Activated T-helper 17 cell treated with anti-CD3 and anti-CD28 coated beads, Interleukin-2, amount 50 U/mL, for 72 hours (primary cell): ENCODE measurements at places on chromosomes 7 and 10. TPM values are rescaled to one million over a fixed set of nuclear protein-coding genes. Genes with fewer than 3 reads are reported as not detected.

DNA sequence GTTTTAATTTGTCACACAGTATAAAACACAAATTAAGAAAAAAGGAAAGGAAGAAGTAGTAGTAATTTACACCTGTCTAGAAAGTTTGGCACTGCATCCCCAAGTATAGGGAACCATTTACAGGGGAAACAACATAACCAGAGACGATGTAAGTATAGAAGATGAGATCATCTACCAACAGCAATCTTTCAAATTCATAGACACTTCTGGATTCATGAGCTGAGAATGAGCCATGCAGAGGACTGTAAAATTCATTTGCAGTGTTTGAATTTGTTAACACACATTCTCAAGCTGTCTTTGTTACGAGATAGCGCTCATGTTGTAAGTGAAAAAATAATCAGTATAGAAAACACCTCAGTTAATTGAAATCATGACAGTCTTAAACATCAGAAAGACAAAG is 337.0 kb upstream of the MEOX2 start:
- no peak for ATAC-seq

- ATAC-seq: no peak
These were observed 66.8 kb upstream of the EXOC4 start for GRCh38 chr7:133186060-133186459.

DNA sequence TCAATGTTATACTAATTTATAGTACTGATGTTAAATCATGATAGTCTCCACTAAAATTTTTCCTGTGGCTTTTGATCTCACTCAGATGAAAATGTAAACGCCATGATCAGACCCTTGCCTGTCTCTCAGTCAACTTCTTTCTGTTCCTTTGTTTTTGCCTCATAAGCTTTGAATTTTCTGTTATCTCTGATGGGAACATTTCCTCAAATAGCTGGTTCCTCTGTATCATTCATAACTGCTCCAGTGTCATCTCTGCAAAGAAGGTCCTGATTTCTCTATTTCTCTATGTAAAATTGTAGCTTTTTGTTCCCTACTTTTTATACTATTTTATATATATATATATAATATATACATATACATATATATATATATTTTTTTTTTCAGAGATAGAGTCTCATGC is 67.5 kb downstream of the GPR141 start:
- no peak for ATAC-seq

GRCh38 chr7:24930856-24931255 is 49.1 kb downstream of the OSBPL3 start:
- ATAC-seq: no peak

- no peak for ATAC-seq
These were observed at the start of gene IDI2 for GRCh38 chr10:1025683-1026082. IDI2 (minus strand) TSS chr10:1025859; CDS start chr10:1024723, 1,136 bp downstream.

The WDFY4 gene
- 0.90 TPM for total RNA-seq

DNA sequence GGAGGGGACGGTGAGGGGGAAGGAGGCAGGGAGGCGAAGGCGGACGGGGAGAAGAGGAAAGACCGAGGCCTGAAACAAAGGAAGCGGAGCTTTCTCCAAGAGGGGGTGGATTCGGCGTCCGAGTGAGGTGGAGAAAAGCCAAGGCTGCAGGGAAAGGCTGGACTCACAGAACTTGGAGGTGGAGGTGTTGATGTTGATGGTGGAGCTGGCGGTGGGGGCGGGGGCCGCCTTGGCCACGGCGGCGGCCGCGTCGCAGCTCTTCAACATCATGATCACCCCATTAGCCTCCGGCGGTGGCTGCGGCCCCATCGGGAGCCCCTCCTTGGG is 578 bp downstream of the CACUL1 start:
- peak; percentile 5 for ATAC-seq

DNA sequence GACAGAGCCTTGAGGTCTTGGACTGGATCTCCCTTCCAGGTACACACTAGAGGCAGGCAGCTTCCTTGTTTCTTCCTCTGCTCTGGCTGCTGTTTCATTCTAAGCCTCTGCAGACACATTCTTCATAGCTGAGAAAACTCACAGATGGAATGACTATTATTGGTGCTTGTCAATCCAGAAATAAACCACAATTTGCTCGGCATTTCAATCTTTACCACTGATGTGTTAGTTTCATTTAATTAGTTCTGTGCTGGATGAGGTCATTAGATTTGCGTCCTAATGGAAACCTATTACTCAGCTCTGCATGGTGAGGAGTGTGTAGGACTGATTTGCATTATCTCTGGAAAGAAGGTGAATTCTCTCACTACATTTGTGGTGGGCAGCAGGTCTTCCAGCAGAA is 392.5 kb downstream of the NRG3 start:
- no peak for ATAC-seq

The VWDE gene
- 6.1 TPM for total RNA-seq

The ZPBP gene
- total RNA-seq: not detected

The TMEM273 gene
- total RNA-seq: 262 TPM

GRCh38 chr7:117375380-117375779 is 51.9 kb downstream of the ASZ1 start:
- no peak for ATAC-seq

The LIPN gene
- not detected for total RNA-seq

DNA sequence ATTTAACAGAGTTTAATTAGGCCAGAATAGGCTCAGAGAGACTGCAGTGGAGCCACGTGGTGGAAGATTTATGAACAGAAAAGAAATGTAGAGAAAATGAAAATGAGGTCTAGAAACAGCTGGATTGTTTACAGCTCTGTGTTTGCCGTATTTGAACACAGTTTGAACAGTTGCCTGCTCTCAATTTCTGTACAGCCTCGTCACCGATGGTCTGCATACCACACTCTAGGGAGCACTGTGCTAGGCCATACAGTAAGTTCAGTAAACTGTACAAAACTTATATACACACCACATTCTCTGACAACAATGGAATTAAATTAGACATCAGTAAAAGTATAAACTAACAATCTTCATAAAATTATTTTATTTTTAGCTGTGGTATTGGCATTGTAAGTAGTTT is 11.1 kb upstream of the CYP2E1 start:
- ATAC-seq: no peak

GRCh38 chr7:119936836-119937235 is 336.1 kb upstream of the KCND2 start:
- ATAC-seq: no peak

GRCh38 chr7:97015279-97015678 is 9.4 kb downstream of the DLX5 start:
- ATAC-seq: no peak

DNA sequence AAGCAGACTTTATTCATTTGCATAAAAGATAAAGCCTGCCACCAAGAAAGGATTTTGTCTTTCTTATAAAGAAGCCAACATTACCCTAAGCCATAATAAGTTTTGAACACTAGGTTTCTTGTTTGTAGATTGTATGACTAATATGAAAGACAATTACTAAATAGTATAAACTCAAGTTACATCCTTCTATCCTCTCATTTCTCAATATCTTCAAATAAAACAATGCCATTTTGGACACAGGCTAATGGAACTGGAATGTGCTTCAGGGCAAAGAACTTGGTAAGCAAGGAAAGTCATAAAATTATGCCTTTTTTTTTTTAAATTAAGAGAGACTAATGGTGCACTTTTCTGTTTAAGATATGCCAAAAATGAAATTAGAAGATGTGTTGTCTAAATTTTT is 137.7 kb downstream of the DKK1 start:
- no peak for ATAC-seq

The FGF8 gene
- total RNA-seq: not detected

DNA sequence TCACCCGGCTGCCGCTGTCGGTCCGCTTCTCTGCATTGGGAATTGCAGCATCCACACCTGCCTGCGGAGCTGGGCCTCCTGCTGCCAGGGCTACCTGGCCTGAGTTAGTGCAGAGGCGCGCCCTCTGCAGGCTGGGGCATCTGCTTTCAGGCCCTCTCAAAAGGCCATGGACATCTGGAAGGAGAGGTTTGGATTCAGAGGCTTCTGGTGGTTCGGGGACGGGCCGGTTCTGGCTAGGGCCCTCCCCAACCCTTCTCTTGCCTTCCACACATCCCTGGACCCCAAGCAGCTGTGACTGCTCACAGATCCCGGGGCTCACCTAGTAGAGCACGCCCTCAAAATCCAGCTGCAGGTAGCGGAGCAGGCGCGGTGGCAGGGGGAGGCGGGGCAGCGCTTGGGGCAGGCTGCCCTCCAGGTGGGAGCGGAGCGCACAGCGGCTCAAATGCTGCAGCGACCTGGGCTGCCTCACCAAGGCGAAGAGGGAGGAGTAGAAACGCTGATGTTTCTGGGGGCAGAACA is 8.4 kb upstream of the GBX1 start:
- ATAC-seq: no peak

The NXPH1 gene
- not detected for total RNA-seq

The DYNC1I1 gene
- total RNA-seq: not detected

DNA sequence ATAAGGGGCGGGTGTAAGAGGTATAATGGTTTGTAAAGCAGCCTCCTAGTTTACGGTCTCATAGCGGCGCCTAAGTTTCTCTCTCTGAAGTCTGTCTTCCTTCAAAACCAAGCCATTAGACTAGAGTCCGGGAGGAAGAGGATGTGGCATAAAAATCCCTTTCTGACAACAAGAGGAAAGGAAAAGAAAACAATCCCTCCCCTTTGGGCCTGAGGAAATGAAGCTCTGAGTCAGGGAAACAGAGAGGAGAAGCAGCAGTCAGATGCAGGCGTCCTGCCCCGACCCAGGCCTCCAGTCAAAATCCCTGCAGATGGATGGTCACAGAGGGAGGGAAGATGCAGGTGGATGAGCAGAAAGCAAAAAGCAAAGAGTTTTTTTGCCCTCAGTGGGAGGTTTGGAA is 23.7 kb downstream of the PARP12 start:
- ATAC-seq: no peak

DNA sequence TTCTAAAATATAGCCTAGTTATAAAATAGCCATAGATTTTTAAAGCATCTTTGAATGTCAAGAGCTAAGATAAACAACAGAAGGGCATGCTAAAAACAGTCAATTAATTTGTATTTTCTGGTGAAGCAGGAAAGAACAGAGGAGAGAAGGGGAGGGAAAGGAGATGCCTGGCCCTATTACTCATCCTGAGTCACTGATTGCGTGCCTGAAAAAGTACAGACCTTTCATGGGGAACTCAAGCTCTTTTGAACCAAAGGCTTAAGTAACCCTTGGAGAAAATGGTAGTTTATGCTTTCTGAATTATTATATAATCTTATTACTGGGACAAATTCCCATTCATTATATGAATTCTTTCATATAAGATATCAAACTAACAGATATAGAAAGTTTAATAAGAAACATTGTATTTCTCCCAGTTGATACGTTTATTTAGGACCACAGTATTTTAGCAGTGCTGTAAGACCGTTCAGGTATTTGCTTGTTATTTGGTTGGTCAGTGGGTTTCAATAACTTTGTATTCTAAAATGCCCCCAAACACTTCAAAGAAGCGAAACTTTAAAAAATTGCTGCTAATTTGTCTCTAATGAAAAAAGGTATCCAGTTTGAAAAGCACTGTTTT is 151.3 kb downstream of the HGF start:
- no peak for ATAC-seq

The GDF2 gene
- total RNA-seq: not detected

- no peak for ATAC-seq
These were observed 1.0 kb downstream of the GPR146 start for GRCh38 chr7:1045069-1046063.

DNA sequence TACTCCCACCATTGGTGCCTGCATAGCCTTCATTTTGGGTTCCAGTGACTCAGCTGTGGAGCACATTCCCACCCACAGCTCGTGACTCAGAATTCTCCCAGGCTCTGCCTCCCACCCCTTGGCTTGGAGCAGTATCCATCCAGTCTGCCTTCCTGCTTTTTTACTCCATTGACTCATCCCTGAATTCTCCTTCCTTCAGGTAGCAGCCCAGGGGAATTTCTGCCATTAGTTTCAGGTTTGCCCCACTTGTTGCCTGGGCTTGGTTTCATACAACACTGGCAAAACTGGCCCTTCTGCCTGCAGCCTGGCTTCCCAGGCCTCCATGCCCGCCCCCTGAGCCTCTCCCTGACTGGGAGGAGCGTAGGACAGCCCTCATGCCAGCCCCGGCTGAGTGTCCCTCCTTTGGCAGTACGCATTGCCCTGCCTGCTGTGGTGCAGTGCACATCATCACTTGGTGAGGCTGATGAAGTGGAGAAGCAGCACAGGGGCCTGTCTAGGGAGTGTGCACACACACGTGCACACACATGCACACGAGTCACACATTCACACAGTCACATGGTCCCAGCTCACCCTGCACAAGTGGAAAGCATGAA is 55.0 kb downstream of the SNX10 start:
- peak; percentile 42 for ATAC-seq

DNA sequence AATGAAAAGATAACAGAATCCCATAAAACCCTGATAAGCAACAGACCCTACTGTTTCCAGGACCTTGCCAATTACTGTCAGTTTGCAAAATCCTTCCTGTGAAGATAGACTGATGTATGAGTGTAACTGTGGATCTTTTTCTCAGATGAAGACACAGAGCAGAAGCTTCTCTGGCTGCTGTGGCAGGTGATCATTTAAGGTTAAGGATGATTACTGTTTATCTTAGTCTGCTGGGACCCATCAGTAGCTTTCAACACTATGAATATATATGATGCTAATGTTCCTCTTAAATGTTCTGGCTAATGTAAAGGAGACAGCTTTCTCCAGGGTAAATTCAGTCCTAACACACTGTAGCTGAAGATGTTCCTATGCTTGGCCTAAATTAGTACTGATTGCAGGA is 56.0 kb upstream of the CTTNBP2 start:
- no peak for ATAC-seq

GRCh38 chr10:113326160-113327111 is 226.4 kb upstream of the HABP2 start:
- peak; percentile 93 for ATAC-seq

GRCh38 chr7:95470452-95470851 is 15.3 kb upstream of the ASB4 start:
- ATAC-seq: peak; percentile 60

DNA sequence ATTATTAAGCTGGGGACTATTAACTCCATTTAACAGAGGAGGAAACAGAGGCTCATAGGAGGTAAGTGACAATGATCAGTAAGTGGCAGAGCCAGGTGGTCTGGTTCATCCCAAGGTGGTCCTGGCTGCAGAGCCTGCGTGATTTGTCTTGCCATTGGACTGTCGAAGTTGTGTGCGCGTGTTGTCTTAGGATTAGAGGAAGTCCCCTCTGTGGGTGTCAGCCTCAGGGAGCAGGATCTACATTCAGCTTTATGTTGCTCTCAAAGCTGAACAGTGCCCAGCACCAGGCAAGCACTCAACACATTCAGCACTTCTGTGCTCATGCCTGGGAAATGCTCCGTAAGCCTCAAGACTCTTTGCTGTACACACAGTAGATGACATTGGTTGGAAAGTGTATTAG is 139.5 kb downstream of the HERPUD2 start:
- ATAC-seq: no peak

The EBLN1 gene
- not detected for total RNA-seq

The C10orf53 gene
- not detected for total RNA-seq

The EEF1AKMT2 gene
- 7.6 TPM for total RNA-seq

GRCh38 chr7:121961089-121961867 is 88.3 kb downstream of the PTPRZ1 start:
- ATAC-seq: no peak

DNA sequence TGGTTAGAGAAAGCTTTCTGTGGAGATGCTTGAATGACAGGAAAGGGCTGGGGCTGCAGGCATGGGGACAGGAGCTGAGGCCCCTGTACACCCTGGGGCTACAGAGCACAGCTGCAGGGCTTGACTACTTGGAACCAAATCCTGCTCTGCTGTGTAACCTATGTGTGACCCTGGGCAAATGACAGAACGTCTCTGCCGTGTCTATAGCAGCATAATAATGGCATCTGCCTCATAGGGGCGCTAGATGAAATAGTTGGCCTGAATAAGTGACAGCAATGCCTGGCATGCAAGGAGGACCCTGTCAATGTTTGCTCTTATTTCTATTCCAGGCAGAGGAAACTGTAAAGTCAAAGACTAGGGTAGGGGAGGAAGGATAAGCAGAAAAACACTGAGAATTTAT is 254.0 kb downstream of the USP6NL start:
- no peak for ATAC-seq
